ENCODE measurements at places on chromosomes 11 and 22.

DNA sequence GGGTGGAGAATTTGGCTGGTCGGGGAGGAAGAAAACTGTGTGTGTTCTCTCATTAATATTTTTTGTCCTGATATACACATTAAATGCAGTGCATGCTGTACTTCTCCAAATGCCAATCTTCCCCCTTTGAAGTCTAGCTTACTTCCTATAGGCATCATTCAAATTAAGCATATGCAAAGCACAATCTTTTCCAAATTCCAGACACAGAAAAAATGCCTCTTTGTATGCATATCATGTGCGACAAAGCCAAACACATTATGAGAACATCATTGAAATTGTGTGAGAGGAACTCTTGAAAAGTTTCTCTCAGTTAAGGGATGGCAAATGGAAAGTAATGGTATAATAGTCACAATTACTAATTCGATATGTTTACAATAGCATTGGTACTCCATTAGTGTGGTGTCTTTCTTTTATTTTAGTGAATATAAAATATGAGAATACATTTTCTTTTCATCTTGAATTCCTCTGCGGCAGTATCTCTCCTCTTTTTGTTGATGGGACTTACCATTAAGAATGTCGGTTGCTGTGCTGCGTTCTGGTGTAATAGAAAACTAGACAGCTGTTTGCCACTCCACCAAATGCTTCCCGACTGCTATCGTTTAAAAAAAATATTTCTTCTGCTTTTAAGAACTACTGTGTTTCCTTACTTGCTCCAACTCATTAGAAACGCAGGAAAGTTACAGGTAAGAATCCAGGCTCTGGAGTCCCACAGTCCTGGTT is 19.3 kb upstream of the NRIP3 start:
- DNase-seq = no peak

- no peak for DNase-seq
Observed at GRCh38 chr11:11675671-11676181, 53.9 kb upstream of the GALNT18 start.

- no peak for DNase-seq
Observed at GRCh38 chr22:33006220-33006954, 51.8 kb downstream of the SYN3 start.

DNA sequence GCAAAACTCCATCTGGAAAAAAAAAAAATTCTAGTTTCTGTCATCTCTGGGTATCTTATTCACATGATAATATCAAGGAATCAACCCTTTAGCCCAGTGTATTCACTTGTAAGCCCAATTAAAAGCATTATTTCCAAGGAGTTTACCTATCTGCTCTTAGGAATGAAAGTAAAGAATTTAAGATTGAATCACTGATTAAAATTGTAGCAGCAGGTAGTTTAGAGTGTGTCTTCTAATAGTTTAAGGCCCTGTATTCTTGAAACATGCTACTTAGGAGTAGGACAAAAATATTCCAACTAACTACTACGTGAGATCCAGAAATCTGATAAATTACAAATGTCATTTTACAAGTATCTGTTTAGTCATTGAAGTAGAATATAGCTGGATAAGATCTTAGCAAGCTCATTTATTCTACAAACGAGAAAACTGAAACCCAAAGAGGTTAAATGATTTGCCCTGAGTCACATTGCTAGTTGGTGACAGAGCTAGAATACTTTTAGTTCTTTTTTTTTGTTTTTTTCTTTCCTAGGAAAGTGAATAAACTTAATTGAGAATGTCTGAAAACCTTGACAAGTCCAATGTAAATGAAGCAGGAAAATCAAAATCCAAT is 4.0 kb downstream of the TCP11L1 start:
- DNase-seq = no peak

GRCh38 chr11:86016451-86016850 is 52.4 kb downstream of the PICALM start:
- DNase-seq = no peak

- no peak for DNase-seq
Observed at GRCh38 chr11:73158356-73159051, 16.4 kb upstream of the FCHSD2 start.

DNA sequence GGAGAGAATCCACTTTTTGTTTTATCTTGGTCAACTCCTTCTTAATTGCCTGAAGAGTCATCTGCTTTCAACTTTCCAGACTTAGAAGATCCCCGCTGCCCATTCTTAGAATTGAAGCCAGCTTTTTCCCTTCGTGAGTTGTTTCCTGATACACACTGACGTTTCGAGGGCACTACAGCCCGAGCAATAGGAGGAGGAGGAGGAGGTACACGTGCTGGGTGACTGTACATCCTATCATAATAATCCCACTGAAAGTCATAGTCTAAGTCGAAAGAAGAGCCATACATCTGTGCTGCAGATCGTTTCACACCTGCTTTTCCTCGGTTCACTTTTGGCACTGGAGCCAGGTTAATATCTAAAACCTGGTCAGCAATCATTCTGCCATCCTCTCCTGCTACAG is 606.1 kb downstream of the DLG2 start:
- DNase-seq = no peak

GRCh38 chr11:62273789-62274275 is 3.9 kb downstream of the SCGB2A2 start:
- DNase-seq = no peak

- DNase-seq = no peak
Observed at GRCh38 chr11:134558258-134558835, 146.3 kb upstream of the B3GAT1 start.

DNA sequence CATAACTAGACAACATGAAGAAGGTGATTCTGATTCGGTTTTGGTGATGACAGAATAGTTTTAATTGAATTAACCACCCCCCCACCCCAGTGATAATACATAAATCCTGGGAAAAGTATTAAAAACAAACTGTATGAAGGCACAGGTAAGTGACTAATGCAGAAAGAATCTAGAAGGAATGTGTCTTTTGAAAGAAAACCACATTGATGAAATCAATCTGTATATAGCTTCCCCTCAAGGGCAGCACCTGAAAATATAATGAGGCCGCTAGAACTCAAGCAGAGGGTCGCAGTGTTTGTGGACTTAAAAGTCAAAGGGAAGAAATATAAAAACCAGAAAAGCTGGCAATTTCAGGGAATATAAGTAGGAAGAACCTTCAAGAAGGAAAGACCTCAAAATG is 580.5 kb upstream of the CHORDC1 start:
- DNase-seq = no peak

DNA sequence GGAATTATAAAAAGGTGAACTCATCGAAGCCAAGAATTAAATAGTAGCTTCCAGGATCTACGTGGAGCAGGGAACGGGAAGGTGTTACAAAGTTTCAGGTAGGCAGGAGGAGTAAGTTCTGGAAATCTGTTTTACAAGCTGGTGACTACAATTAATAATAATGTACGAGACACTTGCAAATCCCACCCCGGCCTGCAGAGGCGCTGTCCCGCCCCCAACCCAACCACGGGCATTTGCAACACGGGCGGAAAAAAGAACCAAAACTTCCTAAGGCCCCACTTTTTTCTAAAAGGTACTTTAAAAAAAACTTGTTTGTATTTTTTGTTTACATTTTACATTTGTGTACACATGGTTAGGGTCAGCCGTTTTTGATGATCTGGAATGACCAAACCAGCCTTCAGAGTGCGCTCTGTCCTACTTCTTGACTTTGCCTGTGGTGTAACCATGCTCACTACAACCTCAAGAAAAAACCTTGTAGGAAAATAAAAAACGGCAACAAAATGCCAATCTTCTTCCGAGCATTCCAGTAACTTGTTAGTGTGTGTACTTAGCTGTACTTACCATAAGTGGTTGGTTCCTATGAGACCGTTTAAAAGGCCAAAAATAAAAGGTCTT is 449.6 kb upstream of the B3GAT1 start:
- DNase-seq = no peak

DNA sequence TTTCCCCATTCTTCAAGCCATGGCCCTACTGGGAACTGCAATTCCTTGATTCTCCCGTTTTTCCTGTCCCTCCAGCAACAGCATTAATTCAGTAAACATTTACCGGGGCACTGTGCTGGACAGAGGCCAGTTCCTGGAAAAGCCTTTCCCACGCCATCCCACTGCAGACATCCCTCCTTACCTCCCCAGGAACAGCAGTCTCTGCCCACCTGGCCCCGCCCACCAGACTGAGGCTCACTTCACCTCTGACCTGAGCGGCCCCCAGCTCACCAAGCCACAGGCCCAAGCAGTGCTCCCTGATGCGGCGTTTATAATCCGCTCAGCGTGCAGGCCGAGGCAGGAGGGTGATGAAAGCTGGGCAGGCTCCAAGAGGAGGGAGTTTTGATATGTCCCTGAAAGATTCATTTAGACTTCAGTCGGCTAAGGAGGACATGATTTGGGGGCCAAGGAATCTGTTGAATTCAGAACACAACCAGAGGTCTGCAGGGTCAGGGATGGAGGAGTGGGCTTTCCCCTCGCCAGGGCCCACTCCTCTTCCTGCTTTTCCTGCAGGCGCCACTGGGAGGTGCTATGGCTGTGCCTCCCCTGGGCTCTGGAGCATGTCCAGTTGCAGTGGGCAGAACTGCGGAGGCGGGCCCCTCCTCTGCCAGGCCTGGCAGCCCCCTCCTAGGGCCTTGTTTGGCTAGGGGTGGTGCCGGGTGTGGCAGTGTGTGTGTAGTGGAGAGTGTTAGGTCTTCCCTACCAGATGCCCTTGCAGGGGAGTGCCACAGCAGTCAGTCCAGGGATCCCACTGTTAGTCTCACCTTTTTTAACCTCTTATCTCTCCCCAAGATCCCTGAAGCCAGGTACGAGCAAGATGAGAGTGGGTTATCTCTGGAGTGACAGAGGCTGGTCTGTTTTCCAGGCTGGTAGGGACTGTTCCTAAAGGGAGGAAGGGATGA is 1.4 kb upstream of the TAGLN start:
- no peak for DNase-seq

DNA sequence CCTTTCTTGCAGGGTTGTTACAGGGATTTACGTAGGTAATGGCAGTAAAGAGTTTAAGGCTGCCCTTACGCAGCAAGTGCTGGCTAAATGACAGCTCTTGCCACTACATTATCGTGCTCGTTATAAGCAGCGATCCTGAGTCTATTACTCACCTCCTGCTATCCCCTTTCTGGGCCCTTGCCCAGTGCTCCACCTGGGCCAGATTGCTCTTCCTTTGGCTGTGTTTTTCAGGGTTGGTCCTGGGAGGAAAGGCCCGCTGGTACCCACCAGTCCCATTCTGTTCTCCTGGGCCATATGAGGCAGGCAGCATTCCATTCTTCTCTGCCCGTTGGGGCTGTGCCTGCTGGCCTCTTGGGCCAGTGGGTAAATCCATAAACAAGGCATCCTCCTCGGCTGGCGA is 87.5 kb downstream of the C11orf58 start:
- no peak for DNase-seq

GRCh38 chr22:46073683-46074504 is 76.4 kb upstream of the PPARA start:
- no peak for DNase-seq

GRCh38 chr11:1305501-1306056 is 3.9 kb downstream of the TOLLIP start:
- no peak for DNase-seq

Measured in activated CD4-positive, alpha-beta T cell treated with anti-CD3 and anti-CD28 coated beads for 1 hour (primary cell).